ENCODE measurements at places on chromosomes 7 and 10.
A peak's percentile ranks its signal among the peaks of the same experiment; 100 is the strongest.

GRCh38 chr10:93951905-93952304 is 41.8 kb upstream of the PLCE1 start:
- DNase-seq, result no peak

- no peak for DNase-seq
Observed at GRCh38 chr10:17056781-17057428, 72.7 kb downstream of the CUBN start.

DNA sequence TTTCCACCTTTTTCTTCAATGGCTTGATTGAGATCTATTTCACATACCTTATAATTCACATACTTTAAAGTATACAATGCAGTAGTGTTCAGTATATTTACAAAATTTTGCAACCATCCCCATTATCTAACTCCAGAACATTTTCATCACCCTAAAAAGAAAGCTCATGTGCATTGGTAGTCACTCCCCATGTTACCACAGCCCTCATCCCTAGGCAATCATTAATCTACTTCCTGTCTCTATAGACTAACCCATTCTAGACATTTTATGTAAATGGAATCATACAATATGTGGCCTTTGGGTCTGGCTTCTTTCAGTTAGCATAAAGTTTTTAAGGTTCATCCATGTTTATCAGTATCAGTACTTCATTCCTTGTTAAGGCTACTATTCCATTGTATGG is 214.2 kb downstream of the WDR11 start:
- DNase-seq, result no peak

DNA sequence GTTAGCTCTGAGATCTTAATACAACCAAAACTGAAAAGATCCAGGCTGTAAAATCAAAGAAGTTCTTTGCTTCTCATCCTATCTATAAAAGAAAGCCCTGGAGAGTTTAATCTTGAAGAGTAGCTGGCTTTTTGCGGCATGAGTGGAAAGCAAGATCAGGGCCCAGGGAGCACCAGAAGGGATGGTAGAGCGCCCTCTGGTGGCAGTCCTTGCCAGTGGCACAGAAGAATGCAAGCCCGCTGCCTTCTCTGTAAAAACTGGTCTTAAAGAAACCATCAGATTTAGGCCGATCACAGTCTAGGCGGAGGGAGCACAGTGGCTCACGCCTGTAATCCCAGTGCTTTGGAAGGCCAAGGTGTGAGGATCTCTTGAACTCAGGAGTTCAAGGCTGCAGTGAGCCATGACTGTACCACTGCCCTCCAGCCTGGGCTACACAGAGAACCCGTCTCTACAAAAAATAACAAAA is 35.6 kb downstream of the CPN1 start:
- DNase-seq, result peak; percentile 71

GRCh38 chr7:100003711-100004661 is 11.4 kb upstream of the ZKSCAN1 start:
- no peak for DNase-seq

- no peak for DNase-seq
Observed at GRCh38 chr10:116417821-116418220, 9.8 kb upstream of the PNLIPRP3 start.

GRCh38 chr7:158076215-158076614 is 511.4 kb downstream of the PTPRN2 start:
- DNase-seq, result no peak

DNA sequence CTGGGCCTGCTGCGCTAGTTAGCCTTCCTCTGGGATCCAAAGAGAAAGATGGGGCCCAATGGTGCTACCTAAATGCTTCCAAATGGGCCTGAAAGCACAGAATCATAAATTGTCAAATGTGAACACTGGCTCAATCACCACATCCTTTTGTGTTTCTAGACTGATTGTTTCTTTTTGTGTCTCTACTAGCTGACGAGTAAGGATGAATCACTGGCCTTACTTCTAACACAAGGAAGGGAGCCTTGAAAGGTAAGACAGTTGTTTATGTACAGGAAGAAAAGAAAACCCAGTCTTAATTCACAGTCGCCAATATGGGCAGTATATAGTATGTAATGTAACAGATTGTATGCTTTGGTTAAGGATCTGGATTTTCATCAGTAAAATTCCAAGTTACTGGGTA is 89.5 kb downstream of the ZNF92 start:
- DNase-seq, result no peak

DNA sequence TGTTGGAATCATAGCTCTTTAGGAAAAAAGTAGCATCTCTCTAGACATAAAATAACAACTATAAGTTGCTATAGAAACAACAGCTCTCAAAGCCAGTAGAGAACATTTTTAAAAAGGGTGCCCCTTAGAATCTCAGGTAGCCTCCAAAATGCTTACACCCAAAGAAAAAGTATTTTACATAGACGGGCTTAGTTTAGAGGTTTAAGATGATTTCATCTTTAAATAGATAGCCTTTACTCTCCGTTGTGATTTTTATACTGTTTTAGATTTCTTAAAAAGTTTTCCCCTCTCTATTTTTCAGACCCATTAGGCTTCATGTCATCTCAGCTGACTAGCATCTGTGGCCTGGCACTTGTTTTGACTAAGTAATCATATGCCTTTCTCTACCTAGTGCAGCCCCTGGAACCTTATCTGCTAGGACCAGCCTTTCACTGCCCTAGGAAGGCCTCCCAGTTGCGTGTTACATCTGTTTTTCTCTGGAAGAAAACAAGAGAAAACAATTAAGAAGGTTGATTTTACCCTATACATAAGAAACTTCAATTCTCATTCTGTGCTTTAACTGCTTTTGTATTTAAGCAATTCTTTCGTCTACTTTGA is 6.9 kb upstream of the BPGM start:
- no peak for DNase-seq

GRCh38 chr10:15245530-15245929 is 77.0 kb upstream of the NMT2 start:
- no peak for DNase-seq

GRCh38 chr10:77090381-77091356 is 546.9 kb downstream of the KCNMA1 start:
- no peak for DNase-seq

DNA sequence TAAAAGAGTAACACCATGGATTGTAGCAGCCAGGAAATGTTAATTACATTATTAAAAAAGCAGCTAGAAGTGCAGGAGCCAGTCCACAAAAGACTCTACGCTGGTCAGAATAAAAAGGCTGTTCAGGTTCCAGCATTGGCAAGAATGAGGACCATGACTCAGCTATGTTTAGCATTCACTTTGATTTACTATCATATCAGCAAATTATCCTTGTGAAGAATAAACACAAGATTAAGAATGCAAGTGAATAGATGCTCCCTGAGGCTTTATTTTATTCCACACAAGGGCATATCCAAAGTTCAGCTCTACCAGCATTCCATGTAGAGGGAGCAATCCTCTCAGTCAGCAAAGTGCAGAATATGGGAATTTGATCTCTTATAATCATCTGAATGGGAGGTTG is 13.6 kb downstream of the DGKB start:
- DNase-seq, result no peak

GRCh38 chr10:72887043-72887442 is 6.5 kb upstream of the OIT3 start:
- no peak for DNase-seq

DNA sequence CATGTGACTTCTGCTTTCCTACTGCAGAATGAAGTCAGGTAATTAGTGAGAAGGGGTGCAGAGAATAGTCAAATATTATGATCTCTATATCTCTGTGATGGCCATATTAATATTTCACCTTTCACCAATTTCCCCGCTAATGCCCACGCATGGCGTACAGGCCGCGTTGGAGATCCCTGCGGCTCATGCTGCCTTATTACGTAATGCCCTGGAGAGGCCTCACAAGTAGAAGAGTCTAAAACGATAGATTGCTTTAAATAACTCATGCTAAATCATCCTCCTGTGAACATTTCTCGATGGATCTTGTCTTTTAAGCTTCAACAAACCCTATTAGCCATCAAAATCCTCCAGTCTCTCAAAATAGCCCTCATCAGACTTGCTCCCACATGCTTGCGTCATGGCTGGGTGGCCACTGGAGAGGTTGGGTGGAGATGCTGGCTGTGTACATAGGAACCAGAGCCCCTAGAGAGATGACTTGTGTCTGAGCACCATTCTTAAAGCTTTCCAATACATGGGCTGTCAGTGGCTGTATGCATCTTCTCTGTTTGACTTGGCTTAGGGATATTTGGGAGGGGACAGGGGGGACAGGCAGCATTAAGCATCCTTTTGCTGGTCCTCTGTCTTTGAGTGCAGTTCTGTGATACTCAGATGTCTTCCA is 79.5 kb upstream of the INSYN2A start:
- no peak for DNase-seq

DNA sequence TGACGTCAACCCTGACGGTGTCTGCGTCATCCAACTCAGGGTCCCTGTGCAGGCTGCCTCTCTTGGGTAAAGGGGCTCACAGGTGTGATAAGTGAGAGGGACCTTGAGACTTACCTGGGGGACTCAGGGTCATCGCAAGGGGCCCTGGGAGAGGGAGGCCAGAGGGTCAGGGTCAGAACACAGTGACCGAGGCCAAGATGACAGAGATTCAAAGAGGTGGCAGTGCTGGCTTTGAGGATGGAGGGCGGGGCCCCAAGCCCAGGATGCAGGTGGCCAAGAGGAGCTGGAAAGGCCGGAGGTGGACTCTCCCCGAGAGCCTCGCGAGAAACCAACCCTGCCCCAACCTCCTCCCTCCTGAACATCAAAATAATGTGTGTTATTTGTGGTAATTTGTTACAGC is 165.2 kb upstream of the PPP2R2D start:
- DNase-seq, result no peak

DNA sequence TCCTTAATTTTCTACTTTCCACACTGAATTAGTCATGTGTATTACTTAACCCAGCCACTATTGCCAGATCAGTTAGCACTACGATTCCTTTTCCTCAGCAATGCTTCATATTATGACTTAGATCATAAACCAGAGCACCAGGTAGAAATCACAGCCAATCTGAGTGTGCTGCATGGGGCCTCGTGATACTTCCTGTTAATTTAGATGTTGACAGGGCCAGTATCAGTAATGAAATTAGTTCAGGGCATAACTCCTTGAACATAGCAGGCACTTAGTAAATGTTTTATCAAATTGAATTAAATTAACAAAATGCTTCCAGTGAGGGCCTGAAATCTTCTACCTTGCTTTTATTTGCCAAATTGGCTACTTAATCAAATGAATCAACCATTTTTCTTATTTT is 169.3 kb upstream of the LRGUK start:
- no peak for DNase-seq

DNA sequence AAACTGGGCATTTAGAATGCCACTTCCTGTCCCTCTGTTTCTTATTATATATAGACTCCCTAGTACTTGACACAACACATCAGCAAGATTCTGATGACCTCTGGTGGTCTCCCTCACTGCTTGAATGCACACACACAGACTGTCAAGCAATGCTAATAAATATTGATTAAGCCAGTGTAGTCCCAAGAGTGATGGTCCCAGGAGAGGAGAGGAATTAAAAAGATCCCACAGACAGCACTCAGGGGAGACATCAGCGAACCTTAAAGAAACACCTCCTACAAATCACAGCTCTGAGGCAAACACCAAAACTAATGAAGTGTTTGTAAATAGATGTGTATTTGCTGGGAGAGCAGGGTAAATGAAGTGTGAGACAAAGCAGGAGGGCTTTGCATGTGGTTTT is 1291.2 kb downstream of the XPNPEP1 start:
- no peak for DNase-seq

DNA sequence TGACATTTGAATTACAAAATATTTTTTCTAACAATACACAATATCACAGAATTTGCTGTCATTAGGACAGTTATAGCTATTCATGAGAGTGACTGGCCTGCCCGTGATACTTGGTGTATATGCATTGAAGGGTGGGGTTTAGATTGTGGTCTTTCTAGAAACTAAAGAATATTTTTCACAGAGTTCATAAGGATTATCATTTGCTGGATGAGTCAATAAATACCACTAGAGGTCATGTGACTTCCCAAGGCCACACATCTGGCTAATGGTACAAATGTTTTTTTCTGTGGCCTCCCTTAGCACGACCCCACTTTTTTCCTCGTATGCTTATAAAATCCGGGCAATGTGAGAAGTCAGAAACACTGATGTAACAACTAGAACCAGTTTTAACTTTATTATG is 5.2 kb downstream of the OPTN start:
- no peak for DNase-seq

GRCh38 chr10:96791902-96792301 is 40.2 kb upstream of the LCOR start:
- DNase-seq, result no peak

DNA sequence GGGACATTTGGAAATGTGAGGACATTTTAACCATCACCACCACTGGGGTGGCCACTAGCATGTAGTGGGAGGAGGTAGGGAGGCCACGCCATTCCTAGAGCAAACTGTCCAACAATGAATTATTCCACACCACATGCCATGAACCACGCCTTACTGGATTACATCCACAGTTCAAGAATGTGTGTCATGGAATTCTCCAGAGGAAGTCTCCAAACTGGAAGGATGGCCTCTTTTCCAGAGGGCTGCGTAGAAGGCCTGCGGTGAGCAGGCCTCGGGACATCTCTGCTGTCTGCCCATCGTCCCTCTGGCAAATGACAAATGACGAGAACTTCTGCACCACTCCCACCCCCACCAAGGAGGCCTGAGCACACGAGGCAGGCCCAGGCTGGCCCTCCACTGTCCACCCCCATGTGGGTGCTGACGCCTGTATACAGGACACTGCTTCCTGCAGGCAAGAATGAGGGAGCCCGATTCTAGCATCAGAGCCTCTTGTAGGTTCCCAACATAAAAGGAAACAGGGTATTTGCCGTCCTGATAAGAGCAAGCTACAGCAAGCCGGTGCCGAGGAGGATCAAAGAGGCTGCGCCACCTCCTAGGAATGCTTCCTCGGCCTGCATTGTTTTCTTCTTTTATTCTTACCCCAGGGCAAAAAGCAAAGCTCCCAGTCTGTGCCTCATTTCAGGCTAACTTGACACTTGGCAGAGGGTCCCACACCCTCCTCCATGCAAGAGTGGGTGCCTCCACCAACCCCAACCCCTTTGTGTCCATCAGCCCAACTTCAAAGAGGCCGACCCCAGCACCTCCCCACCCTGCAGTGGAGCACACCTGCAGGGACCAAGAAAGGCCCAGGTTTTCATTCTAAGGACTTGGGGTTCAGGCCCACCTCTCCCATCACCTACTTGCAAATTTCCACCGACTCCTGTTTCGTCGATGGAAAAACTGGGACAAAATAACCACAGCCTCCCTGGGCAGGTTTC is 23.9 kb downstream of the TNS3 start:
- no peak for DNase-seq

DNA sequence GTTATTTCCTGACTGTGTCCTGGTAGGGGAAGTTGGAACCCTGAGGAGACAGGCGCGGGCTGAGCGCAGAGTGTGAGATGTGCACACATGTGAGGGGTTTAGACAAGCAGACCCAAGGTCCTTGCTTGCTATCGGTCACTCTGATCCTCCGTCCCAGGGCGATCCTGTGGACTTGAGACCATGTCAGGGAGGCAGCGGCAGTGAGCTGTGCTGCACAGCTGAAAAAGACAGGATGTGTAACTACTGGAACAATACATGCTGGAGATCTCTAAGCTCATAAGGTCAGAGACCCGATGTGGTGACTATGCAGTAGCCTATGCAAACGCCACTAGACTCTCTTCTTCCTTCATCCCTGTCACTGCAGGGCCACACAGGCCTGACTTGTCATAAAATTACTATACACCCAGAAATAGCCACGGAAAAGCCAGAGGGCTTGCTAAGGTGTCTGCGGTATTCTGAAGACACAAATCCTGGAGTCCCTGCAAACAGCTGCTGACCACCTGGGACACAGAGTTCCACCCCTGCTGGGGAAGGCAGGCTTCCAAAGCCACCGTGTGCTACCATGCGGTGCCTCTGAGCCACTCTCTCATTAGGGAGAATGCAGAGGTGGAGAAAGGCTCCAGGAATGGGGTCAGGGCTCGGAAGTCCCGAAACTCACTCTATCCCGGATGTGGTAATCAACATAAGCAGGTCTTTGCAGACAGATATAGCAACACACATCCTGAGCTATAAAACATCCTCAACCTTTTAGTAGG is 91.1 kb upstream of the DDC start:
- DNase-seq, result no peak

Measured in T follicular helper cell (primary cell).